ENCODE measurements at places on chromosomes 6 and 20.

GRCh38 chr6:44918671-44919296 is 409.3 kb upstream of the RUNX2 start:
- H3K27me3 ChIP-seq: no peaks in the 10 kb centered on the region
- H3K4me1 ChIP-seq: peaks cover 34% of the 10 kb centered on the region
- H3K4me3 ChIP-seq: no peak overlapping the region
- H3K27ac ChIP-seq: no peak overlapping the region
- no peak for DNase-seq
- peaks cover 28% of the 10 kb centered on the region for H3K36me3 ChIP-seq

DNA sequence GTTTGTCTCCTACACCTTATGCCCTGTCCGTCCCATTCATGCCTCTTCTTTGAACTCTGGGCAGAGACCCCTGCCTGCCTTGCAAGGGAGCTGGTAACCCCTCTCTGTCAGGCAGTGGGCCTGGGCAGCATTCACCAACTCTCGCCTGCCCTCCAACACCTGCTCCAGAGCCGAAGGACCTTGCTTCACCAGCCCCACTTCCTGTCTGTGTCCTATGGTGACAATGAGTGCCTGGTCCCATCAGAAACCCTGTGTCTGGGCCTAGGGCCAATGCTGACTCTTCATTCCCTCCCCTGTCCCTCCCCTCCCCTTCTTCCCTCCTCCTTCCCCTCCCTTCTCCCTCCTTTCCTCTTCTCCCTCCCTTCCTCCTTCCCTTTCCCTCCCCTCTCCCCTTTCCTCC is 22.8 kb upstream of the PCMTD2 start:
- no peak for DNase-seq
- H3K27ac ChIP-seq: no peak overlapping the region
- H3K27me3 ChIP-seq: no peaks in the 10 kb centered on the region
- H3K4me3 ChIP-seq: no peak overlapping the region

DNA sequence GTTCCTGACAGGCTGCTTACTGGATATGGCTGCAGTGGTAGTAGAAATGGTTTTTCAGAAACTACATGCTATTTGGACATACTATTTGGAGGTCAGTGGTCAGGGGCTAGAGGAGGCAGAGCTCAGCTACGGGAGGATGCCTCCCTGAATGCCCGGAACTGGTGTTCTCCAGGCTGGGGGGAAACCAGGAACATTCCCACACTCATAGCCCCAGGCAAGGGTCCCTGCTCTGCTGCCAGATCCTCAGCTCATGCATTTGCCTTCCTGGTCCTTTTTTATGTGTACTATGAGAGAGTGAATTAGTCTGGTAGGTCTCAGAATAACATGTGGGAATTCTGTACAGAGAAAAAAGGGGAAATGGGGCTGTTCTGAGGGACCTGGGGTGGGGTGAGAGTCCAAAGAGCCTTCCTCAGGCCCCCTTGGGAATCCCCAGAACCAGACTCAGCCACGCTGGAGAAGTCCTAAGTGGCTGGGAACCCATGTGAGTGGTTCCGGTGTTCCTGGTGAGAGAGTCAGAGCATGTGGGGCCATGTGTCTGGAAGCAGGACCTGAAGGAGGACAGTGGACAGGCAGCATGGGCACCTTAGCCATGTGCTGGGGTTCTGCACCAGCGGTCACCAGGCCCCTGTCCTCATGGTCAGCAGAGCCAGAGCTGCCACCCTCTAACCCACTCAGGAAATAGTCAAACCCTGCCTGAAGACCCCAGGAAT is 58.0 kb upstream of the MYL9 start:
- H3K4me3 ChIP-seq: no peak overlapping the region
- no peaks in the 10 kb centered on the region for H3K36me3 ChIP-seq
- peaks cover 3% of the 10 kb centered on the region for H3K27me3 ChIP-seq

- H3K27me3 ChIP-seq: no peaks in the 10 kb centered on the region
- H3K27ac ChIP-seq: no peak overlapping the region
- DNase-seq: no peak
- H3K4me3 ChIP-seq: no peak overlapping the region
- no peaks in the 10 kb centered on the region for H3K4me1 ChIP-seq
These were observed 37.6 kb upstream of the PLCB1 start for GRCh38 chr20:8094415-8094818.

DNA sequence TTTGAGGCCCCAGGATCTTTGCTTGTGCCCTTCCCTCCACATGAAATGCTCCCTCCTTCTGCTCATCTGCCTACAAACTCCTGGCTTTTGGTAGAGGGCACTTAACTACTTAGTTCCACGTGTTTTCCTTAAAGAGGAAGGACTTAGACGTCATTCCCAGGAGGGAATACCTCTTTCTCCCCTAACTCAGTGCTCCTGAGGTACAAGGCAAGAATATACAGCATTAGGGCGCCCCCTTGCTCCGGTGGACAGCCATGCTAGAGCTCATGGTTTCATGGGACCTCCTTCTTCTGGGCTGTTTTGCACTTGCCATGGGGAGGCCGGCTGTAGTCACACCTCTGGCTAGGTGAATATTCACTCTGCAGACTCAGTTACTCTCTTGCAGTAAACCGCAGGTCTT is 93.8 kb upstream of the LY86 start:
- H3K4me3 ChIP-seq: no peak overlapping the region
- peak; percentile 49 for DNase-seq
- peaks cover 12% of the 10 kb centered on the region for H3K27me3 ChIP-seq
- no peaks in the 10 kb centered on the region for H3K36me3 ChIP-seq

- H3K36me3 ChIP-seq: peaks cover 10% of the 10 kb centered on the region
- no peaks in the 10 kb centered on the region for H3K27me3 ChIP-seq
- H3K27ac ChIP-seq: no peak overlapping the region
- no peak for DNase-seq
These were observed 18.6 kb downstream of the UCKL1 start for GRCh38 chr20:63937596-63937995.

GRCh38 chr20:32285621-32286371 is 8.3 kb downstream of the KIF3B start:
- peak overlapping the region; percentile 73 for H3K4me3 ChIP-seq
- H3K27me3 ChIP-seq: no peaks in the 10 kb centered on the region
- peaks cover 22% of the 10 kb centered on the region for H3K36me3 ChIP-seq
- peak overlapping the region; percentile 89 for H3K27ac ChIP-seq

- no peaks in the 10 kb centered on the region for H3K4me1 ChIP-seq
- H3K36me3 ChIP-seq: no peaks in the 10 kb centered on the region
- peaks cover 12% of the 10 kb centered on the region for H3K27me3 ChIP-seq
- H3K27ac ChIP-seq: no peak overlapping the region
- H3K4me3 ChIP-seq: no peak overlapping the region
These were observed 27.7 kb upstream of the KCNG1 start for GRCh38 chr20:51050531-51051075.

DNA sequence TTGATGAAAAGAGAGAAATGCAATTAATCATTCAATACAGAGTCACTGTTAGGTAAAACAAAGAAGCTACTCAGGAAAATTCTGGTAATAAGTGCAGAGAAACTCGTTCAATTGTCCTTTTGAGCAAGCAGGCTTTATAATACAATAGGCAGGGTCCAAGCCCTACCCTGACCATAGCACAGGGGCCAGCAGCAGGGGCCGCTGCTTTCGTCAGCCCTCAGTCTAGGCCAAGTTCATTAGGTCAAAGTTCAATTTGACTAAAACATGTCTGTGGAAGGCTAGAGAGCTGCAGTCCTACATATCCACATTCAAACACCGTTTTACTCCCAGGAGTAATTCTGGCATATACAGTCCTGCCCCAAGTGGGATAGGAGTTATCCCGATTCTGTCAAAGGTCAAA is 94.6 kb downstream of the BCAS1 start:
- no peak overlapping the region for H3K27ac ChIP-seq
- H3K27me3 ChIP-seq: peaks cover 6% of the 10 kb centered on the region
- peaks cover 2% of the 10 kb centered on the region for H3K36me3 ChIP-seq
- H3K4me3 ChIP-seq: no peak overlapping the region

GRCh38 chr6:139431602-139431956 is 57.1 kb upstream of the CITED2 start:
- DNase-seq: no peak
- no peak overlapping the region for H3K4me3 ChIP-seq
- peaks cover 3% of the 10 kb centered on the region for H3K4me1 ChIP-seq
- peaks cover 7% of the 10 kb centered on the region for H3K27me3 ChIP-seq

DNA sequence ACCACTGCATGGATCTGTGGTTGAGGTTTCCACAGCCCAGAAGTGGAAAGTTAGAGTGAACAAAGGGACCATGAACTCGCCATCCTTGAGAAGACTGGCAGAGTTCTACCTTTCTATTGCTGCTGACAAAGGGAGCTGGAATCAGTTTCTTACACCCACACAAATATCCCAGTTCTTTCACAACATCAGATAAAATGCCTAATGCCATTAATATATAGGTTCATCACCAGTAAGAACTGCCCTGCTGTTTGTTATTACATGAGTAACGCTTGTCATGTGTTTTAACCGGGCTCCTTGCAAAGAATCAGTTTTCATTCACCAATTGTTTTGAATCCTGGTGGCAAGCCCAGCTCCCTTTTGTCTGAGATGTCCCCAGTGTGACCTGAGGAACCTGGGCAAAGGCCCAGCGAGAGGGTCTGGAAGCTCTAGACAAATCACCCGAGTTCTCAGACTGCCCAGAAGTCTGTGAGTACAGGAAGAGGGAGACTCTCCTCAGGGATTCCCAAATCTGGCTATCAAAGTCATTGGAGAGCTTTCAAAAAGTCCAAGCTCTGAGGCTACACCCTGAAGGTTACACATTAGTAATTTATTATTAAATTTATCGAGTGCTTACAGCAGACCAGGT is 7.5 kb upstream of the CD164 start:
- no peaks in the 10 kb centered on the region for H3K27me3 ChIP-seq
- no peak overlapping the region for H3K4me3 ChIP-seq
- DNase-seq: no peak
- no peaks in the 10 kb centered on the region for H3K36me3 ChIP-seq
- no peak overlapping the region for H3K27ac ChIP-seq

DNA sequence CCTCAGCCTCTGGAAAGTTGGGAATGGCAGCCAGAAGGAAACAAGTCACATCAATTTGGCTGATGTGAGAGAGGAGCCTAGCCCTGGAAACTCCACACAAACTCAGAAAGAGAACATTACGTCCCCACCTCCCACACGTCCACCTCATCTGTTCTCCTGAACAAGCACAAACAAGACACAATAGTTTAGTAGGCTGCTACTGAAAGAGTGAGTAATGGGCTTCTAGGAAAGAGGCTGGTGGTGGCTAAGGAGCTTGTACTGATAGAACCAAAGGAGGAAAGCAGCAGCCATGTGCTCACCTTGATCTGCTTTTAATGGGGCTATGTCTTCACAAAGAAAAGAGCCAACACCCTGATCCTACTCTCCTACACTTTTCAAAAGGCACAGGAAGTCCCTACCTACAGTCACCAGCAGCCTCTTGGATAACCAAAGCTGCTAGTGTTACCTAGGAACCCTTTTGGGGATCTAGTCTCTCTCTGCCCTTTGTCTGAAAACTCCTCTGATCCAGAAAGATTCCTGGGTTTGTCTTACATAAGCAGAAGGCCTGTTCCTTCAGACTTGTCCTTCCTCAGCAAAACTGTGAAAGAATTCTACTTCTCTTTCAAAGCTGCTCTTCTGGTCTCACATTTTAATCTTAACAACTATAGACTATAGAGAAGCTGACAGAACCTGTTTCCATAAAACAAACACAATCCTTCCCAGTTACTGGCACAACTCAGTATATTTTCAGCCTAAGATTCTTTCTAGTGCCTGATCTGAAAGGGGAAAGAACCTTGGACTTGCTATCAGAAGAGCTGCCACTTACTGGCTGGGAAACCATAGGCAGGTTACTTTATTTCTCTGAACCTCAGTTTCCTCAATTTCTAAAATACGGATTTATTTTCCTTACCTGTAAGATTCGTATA is 3.1 kb downstream of the PLAGL2 start:
- peaks cover 11% of the 10 kb centered on the region for H3K36me3 ChIP-seq
- H3K27me3 ChIP-seq: no peaks in the 10 kb centered on the region

DNA sequence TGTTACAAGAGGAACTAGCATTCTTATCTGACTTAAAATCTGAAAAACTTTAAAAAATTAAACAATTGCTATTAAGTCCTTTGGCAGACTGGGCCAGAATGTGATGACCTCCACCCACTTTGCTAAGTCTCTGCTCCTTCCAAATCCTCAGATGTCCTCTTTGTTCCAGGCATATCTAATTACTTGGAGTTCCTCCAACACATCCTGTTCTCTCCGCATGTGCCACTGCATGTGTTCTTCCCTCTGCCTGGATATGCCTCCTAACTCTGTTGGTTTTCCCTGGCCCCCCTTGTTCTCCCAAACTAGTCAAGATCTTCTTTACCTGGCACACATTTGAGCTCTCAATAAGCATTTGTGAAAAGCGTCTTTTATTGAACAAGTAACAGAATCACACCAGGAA is 23.1 kb downstream of the ELOVL2 start:
- H3K27ac ChIP-seq: no peak overlapping the region
- H3K27me3 ChIP-seq: peaks cover 39% of the 10 kb centered on the region
- no peak for DNase-seq
- no peaks in the 10 kb centered on the region for H3K36me3 ChIP-seq
- H3K4me3 ChIP-seq: no peak overlapping the region

DNA sequence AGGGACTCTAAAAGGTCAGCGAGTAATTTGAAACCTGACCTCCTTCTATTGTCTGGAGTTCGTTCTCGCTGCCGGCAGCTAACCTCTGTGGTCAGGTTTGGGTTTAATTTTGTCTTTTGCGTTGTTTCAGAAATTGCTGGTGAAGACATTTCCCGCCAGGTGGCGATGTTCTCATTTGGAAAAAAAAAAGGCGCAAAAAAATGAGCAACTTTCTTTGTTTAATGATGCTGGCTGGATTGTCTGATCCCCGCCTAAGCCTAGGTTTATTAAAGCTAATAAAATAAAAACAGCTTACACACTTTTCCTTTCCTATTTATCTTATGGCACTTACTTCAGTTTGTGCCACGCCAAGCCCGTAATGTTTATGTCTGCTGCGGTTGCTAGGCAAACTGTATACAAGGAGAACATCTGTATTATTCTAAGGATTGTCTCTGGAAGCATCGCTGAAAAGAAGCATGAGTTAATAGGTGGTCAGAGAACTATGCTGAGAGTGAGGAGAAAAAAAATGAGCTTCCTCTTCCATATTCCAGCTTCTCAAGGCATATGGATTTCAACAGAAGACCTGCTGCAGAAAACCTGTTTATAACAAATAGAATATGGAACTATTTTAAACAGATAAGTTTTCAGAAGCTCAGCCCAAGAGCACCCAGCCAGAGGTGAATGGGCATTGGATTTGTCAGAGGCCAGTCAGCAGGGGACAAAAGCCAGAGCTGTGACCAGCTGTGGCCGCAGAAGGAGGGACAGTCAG is 205.7 kb downstream of the DOK5 start:
- H3K27me3 ChIP-seq: peaks cover 8% of the 10 kb centered on the region
- no peak overlapping the region for H3K27ac ChIP-seq
- H3K4me1 ChIP-seq: no peaks in the 10 kb centered on the region
- no peaks in the 10 kb centered on the region for H3K36me3 ChIP-seq
- no peak overlapping the region for H3K4me3 ChIP-seq

Measured in activated naive CD8-positive, alpha-beta T cell treated with anti-CD3 and anti-CD28 coated beads, Interleukin-2, amount 10 ng/mL, durations not matched to agents 7 days and 5 days (primary cell).